ENCODE measurements at places on chromosomes 11 and 22.

- no peak for DNase-seq
Measured at GRCh38 chr11:110031171-110031570, 62.0 kb upstream of the ZC3H12C start.

- no peak for DNase-seq
Measured at GRCh38 chr11:96061069-96061468, 137.2 kb upstream of the MTMR2 start.

GRCh38 chr11:9069862-9070470, 21.4 kb downstream of the SCUBE2 start:
- DNase-seq = no peak

DNA sequence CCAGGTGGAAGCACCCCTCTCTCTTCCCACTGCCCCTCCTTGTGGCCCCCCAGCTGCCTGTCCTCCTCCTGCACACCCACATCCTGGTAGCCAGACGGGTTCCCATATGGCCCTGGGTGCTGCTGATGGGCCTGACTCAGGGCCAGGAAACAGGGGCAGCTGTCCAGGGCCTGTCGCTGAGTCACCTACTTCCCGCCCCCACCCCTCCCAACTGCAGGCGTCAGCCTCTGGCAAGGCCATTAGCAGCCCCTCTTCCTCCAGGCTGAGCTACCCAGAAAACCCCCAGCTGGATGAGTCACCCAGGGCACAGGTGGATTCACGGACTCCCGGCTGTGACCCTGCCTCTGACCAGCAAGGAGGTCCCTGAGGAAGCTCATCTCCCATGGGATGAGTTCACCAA, 6.9 kb upstream of the GAL start:
- DNase-seq = no peak

GRCh38 chr11:7573558-7574296, 59.9 kb downstream of the PPFIBP2 start:
- DNase-seq = no peak

- DNase-seq = peak; percentile 74
Measured at GRCh38 chr11:46112961-46113607, 8.2 kb downstream of the PHF21A start.

- DNase-seq = no peak
Measured at GRCh38 chr11:118128721-118129470, 23.7 kb downstream of the SCN4B start.

- no peak for DNase-seq
Measured at GRCh38 chr22:41862530-41863266, 29.8 kb downstream of the SREBF2 start.

DNA sequence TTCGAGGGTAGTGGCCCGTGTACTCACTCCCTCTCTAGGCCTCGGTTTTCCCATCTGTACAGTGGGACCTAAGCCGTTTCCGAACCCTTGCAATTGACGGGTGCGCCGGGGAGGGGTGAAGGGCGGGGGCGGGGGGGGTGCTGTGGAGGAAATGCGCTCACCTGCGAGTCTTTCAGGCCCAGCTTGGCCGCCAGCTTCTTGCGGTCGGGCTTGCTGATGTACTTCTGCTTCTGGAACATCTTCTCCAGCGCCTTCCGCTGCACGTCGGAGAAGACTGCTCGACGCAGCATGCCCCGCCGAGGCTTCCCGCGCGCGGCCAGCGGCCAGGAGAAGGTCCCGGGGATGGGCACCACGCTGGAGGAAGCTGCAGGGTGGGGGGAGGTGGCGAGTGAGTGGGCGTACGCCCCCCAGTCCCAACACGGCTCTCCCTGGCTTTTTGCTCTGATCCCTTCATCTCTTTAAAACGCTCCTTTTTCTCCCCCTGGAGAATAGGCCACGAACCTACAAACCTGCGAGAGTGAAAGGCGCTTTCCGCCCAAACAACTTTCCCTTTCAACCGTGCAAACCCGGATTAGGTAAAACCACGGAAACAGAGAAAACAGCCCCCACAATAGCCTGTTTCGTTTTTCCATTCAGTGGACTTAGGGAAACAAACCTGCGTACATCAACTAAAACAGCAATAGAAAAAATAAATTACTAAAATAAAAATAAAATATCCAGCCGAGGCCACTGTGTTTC, 3.2 kb downstream of the DBX1 start:
- no peak for DNase-seq

DNA sequence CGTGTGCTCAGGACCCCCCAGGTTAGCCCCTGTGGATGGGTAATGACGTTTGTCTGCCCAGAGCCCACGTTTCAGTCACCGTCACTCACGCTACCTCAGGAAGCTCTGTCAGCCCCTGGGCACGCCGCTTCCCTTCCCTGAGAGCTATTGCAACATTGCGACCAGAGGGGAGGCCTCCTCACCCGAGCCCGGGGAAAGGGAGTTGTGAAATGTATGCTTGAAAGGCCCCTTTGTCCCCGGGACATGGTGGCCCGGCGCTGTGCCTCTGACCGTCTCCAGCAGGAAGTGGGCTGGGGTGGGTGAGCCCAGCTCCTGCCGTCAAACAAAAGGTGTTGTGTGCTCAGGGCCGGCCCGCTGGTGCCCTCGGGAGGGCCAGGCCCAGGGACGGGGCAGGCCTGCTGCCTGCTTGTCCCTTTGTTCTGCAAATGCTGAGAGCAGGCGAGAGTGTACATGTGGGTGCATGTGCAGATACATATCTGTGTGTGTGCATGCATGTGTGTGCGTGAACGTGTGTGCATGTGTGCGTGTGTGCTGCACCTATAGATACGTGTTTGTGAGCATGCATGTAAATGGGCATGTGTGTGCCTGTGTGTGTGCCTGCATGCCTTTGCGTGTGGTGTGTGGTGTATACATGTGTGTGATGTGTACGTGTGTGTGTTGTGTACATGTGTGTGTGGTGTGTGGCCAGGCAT, 1125.0 kb downstream of the BRD1 start:
- peak; percentile 17 for DNase-seq

GRCh38 chr11:3056296-3057068, 741 bp downstream of the CARS1 start:
- DNase-seq = no peak

- no peak for DNase-seq
Measured at GRCh38 chr11:35038211-35038928, 100.6 kb upstream of the CD44 start.

DNA sequence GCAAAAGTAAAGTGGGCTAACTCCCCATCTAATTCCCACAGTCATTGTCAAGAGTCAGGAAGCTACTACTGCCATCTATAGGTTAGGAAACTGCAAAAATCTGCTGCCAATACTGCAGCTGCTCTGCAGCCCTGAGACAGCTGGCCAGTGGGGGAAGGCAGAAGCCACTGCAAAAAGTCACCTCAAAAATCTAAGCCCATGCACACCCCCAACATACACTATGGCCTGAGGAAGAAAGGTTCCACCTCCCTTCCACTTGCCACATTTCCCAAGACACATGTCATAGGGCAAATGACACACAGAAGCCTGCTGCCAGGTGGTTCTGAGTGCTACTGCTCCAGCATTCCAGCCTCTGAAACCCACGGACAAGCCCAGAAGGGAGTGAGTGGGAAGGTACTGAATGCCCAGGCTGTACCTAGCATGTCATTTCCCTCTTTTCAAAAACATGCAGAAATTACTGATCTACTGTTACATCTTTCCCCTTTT, 36.9 kb downstream of the DGCR2 start:
- DNase-seq = no peak

DNA sequence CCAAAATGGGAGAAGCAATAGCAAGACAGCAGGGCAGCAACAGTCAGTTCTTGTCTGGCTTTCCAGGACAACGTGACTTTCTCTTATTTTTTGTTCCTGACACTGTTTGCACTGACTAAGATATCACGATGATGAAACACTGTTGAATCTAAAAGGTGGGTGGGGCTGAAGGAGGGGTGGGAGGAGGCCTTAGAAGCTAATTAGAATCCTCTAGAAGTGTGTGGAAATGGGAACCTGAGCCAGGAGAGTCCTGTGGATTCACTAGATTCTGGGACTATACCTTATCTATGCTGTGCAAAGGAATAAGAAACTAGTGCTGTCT, 300.3 kb downstream of the ST3GAL4 start:
- DNase-seq = no peak

DNA sequence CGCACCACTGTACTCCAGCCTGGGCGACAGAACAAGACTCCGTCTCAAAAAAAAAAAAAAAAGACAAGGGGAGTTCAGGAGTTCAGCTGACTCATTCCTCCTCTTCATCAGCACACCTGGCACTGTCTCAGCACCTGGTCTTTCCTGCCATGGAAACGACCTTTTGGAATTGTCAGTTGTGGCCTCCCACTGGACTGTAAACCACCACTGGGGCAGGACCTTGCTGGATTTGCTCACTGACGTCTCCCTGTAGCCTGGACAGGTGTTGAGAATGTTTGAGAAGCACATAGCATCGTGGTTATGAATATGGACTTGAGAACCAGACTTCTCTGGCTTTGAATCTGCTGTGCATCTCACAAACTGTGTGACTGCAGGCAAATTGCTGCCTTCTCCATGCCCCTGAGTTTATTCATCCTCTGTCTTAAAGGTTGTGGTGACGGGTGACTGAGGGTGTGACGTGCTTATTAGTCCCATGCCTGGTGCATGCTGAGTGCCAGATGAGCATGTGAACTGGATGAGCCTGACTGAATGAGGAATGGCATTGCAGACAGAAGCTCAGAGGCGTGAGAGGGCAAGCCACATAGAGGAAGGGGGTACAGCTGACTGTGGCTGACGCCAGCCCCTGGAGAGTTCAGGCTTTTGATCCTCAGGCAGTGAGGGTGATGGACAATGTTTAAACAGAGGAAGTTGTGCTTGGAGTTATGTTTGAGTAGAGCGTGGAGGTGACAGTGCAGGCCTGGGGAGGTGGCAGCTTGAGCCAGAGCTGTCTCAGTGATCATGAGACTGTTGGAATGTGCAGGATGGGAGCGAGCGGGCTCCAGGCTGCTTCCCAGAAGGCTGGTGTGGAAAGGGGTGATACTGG, 12.7 kb downstream of the TOM1 start:
- no peak for DNase-seq

GRCh38 chr11:133907216-133907615, 49.6 kb downstream of the IGSF9B start:
- DNase-seq = no peak

DNA sequence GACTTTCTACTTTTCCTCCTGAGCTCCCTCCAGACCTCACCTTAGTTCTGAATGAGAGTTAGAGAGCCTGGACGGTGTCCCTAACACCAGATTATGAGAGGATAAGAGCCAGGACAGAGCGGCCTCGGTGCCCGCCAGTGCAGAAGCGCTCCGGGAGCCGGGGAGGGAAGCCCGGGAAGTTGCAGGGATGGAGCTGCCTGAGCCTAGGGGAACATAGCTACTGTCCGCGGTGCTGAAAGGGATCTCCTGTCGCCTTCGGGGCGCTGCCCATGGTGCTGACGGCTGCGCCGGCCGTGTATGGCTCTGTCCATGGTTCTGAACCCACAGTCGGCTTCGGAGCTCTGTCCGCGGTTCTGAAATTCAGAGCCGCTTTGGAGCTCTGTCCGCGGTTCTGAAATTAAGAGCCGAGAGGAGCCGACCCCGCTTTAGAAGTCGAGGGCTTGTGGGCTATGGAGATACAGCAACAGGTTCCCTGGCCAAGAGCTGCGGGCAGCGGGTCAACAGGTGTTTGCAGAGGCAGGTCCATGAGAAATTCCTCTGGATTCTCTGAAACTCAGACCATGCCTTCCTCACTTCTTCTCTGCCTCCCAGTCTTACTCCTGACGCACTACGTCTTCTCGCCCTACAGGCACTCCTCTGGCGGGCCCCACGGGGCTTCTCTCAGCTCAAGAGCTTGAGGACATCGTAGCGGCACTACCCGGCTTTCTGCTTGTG, 814 bp downstream of the NPAS4 start:
- peak; percentile 75 for DNase-seq

DNA sequence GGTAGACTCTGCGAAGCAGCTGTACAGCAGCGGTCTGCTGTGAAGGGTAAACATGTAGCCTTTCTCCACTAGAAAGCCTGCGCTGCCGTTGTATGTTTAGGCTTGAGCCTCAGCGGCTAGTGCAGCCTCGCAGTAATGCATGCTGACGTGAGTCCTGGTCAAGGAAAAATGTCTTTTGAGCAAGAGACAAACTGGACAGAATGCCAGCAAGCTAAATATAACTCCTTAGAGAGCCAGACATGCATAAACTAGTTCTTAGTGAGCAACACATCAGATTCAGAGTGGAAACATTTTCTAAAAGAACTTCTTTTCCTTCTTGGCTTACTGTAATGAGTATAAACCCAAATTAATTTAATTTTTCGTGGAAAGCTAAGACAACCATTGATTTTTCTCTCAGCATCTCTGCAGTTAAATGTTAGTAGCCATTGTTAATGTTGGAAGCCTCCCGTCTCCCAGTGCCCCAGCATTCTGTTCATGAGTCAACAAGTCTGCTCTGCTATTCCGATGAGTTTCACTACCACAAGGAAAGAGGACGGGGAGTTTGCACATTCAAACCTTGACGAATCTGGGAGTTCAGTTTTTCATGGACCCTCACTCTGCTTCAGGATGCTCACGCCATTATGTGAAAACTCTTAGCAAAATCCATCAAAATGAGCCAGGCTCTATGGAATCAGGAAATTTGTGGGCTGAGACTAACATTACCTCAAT, 51.4 kb downstream of the JAM3 start:
- peak; percentile 80 for DNase-seq

Measured in NCI-H526 (cell line).